AML-193 (cell line): ENCODE measurements at places on chromosomes 13 and 19.

DNA sequence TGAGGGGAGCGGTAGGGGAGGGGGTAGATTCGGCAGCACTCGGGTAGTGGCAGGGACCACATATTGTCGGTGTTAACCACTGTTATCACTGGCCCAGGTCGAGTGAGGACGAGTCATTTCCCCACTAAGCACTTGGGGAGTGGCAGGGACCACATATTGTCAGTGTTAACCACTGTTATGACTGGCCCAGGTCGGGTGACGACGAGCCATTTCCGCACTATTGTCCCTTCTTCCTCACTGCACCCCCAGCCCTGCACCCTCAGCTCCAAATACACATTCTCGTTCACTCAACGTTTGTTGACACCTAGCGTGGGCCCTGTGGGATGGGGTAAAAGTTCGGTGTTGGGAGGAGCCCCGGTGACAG, 467 bp upstream of the CLN5 start:
- DNase-seq = no peak

DNA sequence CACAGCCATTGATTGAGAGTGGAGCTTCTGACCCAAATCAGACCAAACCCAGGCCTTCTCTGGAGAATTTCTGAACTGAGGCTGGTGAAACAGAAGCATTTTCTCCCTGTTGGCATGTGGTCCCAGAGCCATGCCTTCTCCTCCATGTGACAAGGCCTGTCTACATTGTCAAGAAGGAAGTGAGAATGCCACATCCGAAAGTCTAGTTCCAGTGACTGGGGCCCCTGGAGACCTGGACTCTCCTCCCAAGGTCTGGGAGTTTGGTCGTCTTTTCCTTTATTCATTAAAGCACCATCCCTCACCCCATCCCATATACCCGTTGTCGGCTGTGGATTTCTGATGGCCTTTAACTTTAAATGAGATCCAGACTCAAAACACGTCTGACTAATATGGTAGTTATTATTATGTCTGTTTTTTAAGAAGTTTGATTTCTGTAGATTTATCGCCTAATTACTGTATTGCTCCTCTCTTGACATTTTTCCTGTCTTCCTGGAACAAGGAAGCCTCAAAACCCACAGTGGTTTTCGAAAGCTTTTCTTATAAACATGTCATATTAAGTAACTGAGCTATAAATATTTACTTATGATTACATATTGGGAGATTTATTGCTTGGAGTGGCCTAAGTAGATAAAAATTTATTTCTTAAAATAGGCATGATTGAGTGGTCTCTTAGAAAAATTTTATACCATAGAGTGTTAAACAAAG, 128.3 kb upstream of the FRY start:
- DNase-seq = no peak

DNA sequence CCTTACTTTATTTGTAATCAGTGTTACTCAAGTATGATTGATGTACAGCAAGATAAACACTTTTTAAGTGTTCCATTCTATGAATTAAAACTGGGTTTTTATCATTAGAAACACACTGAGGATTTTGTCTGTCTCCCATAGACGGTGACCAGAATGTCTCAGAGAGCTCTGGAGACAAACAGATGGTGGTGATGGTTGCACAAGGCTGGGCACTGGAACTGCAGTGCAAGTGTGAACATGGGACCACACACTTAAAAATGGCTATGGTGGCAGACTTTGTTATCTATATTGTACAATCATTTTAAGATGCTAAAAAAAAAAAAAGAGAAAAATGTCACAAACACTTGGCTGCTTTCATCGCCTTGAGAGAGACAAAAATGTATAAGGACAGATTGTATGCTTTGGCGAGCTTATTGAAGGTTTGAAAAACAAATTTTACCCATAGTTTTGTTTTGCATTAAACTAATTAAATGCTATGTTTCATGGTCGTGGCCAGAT, 273.0 kb downstream of the SHISA2 start:
- DNase-seq = no peak

- no peak for DNase-seq
These were observed 102.2 kb upstream of the IPO5 start for GRCh38 chr13:97851269-97851668.

- no peak for DNase-seq
These were observed 22.7 kb downstream of the BTBD2 start for GRCh38 chr19:1992759-1993260.

- DNase-seq = no peak
These were observed 2.3 kb upstream of the AKAP8 start for GRCh38 chr19:15381864-15382263.

- no peak for DNase-seq
These were observed 69.8 kb downstream of the VWA8 start for GRCh38 chr13:41891119-41891518.

- no peak for DNase-seq
These were observed 253.5 kb downstream of the LHFPL6 start for GRCh38 chr13:39349391-39349960.

DNA sequence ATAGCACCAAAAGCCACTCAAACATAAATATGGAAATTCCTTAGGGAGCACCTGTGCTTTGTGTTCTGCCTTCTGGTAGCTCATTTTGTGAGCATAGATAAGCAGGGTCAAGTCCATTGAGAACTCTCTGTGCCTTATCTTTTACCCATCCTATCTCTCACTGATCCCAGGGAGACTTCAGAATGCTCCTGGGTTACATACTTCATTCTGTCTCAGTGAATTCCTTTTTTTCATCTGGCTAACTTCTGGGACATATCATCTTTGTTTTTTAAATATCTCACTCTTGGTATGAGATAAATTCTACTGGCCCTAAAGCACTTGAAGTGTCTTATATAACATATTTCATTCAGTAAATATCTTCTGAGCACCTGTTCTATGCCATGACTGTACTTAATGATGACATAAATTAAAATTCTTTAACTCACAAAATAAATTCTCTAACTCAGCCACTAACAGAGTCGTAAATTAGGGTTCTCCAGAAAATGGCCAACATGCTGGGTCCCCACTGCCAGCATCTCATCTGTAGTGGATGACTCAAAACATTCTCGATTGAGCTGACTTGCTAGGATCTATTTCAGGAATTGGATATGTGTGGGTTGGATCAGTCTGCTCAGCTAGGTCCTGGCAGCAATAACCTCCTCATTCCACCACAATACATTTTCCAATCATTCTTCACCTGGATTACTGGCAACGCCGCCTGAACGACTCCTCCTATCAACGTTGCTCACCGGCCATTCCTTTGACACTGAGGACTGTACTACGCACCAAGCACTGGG, 170.2 kb downstream of the FOXO1 start:
- DNase-seq = no peak

DNA sequence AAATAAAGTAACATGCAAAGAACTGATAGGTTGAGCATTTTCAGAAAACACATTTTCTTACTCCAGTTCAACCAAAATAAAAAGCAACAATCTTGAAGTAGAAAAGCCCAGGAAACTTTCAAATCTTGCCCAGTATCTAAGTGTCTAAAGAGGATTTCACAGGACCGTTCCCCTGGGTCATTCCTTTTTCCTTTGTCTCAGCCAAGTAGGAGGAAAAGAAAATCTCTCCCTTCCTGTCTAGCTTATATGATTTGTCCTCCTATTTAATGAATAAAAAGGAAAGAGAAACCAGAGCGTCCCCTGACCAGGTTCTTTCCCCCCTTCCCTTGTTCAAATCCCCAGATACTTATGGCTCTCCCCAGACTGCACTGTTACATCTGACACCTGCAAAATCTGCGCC, 248.0 kb downstream of the KCTD12 start:
- no peak for DNase-seq

DNA sequence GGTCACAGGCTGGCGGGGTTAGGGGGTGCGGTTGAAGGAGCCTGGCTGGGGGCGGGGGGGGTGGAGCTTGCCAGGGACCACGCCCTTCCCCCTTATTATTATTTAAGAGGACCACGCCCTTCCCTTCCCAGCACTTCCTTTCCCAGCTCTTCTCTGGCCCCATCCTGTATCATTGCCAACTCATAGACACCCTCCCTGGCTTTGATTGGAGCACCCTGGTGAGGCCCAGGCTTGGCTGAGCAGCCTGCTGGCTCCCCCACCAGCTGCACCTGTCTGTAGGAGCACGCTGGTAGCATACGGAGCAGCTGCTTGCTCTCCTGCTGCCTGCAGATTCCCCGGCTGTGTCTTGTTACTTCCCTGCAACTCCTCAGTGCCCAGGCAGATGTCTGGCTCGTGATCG, 62.5 kb upstream of the PDX1 start:
- no peak for DNase-seq
